CD4-positive, alpha-beta T cell (primary cell): ENCODE measurements at places on chromosomes 3 and 15.

DNA sequence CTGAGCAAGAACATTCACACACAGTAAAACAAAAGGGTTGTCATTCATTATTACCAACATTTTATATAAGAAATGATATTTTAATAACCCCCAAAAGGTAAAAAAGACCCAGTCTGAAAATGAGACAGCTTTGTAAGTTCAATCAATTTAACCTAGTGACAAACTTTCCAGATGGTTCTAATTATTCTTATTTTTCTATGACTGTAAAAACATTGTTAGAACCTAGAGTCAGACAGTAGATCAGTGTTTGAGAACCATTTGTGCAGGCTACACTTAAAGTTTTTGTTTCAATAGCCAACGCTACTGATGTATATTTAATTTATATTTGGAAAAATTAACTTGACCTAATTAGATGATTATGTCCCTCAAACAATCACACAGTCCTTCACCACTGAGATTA lies 708.4 kb upstream of the CBLB start:
- DNase-seq: no peak

DNA sequence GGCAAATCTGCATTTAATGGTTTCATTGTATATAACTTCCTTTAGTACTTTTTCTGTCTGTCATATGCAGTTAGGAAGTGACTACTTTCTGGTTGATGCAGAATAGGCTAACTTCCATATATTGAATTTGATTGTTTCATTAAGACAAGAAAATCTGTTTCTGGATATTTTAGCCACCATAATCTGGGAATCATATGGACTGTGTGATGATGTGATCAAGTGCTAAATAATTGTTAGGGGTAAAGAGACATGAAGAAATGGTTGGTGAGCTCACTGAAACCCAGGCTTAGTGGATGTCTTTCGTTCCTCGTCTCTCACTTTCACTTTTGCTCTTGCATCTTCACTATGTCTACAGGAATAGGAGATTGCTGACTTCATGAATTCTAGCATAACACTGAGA lies 3.5 kb upstream of the MNS1 start:
- DNase-seq: no peak

DNA sequence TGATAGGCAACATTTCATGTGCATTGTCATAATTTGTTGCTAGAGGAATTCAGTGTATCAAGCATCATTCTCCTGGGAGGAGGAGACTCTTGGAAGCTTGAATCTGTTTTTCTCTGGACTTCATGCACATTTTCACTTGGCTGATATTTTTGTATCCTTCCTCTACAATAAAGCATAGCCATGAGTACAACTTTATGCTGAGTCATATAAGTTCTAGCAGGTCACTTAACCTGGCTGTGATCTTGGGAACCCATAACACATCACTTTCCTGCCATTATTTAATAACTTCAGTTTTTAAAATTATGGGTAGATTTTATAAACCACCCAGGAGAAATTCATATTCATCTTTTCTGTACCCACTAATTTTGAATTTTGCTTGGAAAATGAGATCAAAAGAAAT lies 203.0 kb upstream of the CD96 start:
- DNase-seq: no peak

DNA sequence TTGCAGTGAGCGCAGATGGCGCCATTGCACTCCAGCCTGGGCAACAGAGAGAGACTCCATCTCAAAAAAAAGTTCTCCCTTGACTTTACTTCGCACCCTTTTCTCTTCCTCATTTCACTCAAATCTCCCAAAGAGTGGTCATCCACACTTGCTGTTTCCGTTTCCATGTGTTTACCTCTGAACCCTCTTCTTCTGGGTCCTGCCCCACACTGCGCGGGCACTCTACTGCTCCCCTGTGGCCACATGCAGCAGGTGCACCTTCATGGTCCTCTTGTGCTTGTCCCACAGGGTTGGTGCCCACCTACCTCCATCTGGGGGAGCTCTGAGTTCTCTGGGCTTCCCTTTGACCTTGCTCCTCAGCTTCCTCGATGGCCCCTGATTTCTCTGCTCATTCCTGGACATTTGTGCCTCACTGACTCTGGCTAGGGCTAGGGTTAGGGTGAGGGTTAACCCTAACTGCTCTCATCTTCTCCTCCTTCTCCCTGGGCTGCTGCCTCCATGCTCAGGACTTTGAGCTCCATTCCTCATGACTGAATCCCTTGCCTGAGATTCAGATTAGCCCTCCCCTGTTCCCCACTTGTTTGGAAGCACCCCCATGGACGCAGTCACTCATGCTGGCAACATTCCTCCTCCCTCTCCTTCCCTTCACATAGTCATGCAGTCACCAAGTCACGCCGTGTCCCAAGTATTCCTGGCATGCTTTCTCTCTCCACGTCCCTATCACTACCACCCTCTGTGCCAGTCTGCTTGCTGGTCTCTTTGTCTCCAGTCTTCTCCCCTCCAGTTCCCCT lies 26.6 kb upstream of the KY start:
- no peak for DNase-seq

DNA sequence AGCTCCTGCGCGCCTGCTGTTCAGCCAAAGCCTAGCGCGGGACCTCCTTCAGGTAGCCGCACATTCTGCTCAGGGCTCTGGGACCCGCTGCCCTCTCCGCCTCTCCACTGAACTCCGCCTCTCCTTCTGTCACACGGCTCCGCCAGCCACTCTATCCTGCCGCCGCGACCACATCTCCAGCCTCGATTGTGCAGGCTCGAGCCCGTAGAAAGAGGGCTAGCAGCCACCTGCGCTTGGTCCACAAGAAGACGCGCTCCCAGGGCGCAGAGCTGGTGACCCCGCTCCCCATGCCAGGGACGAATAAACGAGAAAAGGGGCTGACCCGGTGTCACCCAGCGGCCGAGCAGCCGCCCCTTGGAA lies 1.1 kb upstream of the VIPR1 start:
- no peak for DNase-seq
